ENCODE measurements at places on chromosomes 2 and 18.
A peak's percentile ranks its signal among the peaks of the same experiment; 100 is the strongest.

DNA sequence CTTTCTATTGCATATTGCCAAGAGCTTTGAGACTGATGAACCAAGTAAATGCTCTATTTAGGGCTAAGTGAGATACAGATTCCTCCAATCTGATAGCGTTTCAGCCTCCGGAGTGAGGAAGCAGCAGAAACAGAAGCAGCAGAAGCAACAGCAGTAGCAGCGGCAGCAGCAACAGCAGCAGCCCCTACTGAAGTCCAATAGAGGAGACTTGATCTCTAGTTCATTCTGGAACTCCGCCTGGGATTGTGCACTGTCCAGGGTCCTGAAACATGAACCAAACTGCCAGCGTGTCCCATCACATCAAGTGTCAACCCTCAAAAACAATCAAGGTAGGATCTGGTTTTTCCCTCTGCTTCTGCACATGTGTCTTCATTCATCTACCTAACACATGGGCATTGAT, at the start of gene DPP10:
DPP10 (plus strand) TSS at position 132 of the 400 bp plus-strand sequence.
- peak; percentile 1 for DNase-seq

- no peak for DNase-seq
These were observed 57.9 kb downstream of the LIPG start for GRCh38 chr18:49619801-49620200.

GRCh38 chr2:134306521-134306920, 52.6 kb downstream of the MGAT5 start:
- DNase-seq = no peak

GRCh38 chr2:61898810-61899209, 6.7 kb upstream of the COMMD1 start:
- DNase-seq = no peak

DNA sequence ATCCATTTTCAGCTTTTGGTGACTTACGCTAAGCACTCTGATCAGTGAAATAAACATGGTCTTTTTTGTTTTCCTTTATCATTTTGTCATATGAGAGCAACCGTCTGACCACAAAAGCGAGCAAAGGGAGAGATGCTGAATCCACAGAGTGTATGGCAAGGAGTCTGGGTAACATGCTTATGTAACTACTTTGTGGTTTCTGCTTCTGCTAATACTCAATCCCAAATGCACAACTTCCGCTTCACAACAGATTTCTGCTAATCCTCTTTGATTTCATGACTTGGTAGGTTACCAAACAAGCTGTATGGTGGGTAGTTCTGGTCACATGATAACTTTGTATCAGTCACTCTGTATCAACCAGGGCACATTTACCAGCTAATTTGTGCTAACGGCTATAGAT, 908.4 kb upstream of the CRIM1 start:
- no peak for DNase-seq

DNA sequence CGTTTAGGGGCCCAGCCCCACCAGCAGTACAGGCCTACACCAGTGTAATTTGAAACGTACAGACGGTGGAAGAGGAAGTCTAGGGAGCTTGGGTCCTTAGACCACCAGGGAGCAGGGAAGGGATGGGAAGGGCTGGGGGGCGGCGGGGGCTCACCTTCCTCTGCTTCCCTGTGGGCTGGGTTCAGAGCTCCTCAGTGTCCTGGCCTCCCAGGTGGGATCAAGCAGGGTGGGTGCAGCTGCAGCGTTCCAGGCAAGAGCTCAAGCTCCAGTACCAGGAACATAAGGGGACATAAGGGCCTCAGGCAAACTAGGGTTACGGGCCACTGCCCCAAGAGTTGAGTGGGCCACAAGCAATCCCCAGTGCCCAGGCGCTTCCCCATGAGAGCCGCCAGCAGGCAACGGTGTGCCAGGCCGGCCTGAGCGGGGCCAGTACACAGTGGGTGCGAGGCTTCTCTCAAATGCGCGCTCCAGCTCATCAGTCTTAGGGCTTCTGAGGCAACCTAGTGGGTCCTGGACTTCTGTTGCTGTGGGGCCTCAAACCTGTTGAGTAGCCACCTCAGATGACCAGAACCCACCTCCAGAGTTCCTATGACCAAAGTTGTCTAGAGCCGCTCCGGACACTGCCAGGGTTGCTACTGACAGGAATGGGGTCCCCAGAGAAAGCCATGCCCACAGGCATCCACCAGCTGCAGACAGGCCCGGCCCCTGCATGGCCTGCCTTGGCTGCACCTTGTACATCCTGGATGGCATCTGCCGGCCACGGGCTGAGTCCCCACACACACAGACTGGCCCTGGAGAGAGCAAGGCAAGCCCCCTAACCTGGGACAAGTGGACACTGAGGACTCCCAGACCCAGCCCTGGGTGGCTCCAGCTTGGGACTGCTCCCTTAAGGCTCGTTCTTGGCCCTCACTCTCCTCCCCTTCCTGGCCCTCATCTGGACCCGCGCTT, 5.2 kb downstream of the ANKRD23 start:
- DNase-seq = no peak

GRCh38 chr2:65292461-65293011, 64.9 kb downstream of the ACTR2 start:
- DNase-seq = no peak

- no peak for DNase-seq
These were observed 210.0 kb downstream of the CDH2 start for GRCh38 chr18:27966881-27967280.

All from kidney epithelial cell (primary cell).